ENCODE measurements at places on chromosomes 5 and 9. TPM values are rescaled to one million over a fixed set of nuclear protein-coding genes. Genes with fewer than 3 reads are reported as not detected.

The CDO1 gene
- total RNA-seq = not detected

The SELENOP gene
- total RNA-seq = not detected

The DRD1 gene
- total RNA-seq = not detected

- no peak for DNase-seq
Observed at GRCh38 chr9:82665324-82665723, 397.6 kb downstream of the RASEF start.

The KCTD16 gene
- 0.32 TPM for total RNA-seq
